Endodermal cell (in vitro differentiated cells): ENCODE measurements at places on chromosomes 3 and 15. TPM values are rescaled to one million over a fixed set of nuclear protein-coding genes. Genes with fewer than 3 reads are reported as not detected.

The SLC22A14 gene
- total RNA-seq, result 0.20 TPM in 1 of 3 replicates, not detected in the others

The EHHADH gene
- total RNA-seq, result 73.7 and 79.2 TPM in 2 replicates

The USP13 gene
- total RNA-seq, result 24.1 and 24.7 TPM in 2 replicates

DNA sequence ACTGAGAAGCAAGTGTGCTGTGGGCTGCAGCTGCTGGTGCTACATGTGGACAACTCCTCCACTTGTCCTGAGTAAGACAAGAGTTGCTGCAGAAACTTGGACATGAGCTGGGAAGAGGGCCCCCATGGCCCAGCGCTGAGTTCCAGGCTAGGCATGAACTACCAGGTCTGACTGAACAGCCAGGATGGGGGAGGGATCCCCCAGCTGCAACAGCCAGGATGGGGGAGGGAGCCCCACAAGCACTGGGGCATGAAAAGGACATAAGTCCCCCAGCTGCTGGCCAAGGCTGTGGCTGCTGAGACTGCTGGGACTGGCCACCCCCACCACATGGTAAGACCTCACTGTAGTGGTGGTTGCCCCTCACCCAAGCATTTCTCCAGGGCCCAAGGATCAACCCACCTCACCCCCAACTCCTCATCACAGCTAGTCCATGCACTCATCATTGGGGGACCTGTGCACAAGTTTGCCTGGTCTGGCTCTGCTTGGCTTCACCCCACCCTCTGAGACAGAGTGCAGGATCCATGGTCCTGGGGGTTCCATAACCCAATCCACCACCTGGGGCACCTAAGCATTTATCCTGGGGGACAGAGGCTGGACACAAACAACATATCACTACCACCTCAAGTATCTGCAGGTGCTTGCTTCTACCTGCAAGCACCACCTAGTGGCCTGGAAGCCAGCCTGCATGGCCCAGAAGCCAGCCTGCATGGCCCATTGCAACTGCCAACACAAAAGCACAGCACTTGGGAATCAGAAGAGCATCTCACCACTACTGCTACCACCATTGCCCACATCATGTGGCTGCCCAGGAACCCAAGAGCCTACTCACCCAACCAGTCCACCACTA lies 84.5 kb upstream of the STT3B start:
- DNase-seq, result peak; percentile 83
- no peaks in the 10 kb centered on the region for H3K27me3 ChIP-seq
- H3K4me3 ChIP-seq, result no peak overlapping the region

DNA sequence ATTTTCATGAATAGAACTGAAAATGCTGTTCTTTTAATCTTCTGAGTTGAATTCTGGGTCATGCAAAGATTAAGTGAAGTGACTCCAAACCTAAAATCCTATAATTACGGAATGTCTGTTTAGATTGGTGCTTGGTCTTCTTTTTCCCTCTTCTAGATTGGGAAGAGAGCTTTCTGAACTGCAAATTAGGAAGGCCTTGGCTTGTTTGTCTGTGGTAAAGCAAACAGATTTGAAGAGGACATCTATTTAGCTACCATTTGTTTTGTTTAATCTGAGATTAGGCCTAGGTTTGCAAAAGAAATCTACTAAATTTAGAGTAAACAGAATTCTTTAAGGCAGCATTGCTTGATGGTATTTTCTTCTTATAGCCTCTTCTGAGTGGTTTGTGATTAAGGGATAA lies 23.5 kb downstream of the PAQR9 start:
- peaks cover 11% of the 10 kb centered on the region for H3K27me3 ChIP-seq
- H3K27ac ChIP-seq, result no peak overlapping the region
- no peak for DNase-seq

GRCh38 chr3:9649791-9650521 lies 651 bp downstream of the MTMR14 start:
- H3K36me3 ChIP-seq, result peaks cover 17% of the 10 kb centered on the region
- no peaks in the 10 kb centered on the region for H3K27me3 ChIP-seq
- no peak for DNase-seq
- peak overlapping the region; percentile 90 for H3K4me3 ChIP-seq

GRCh38 chr3:15331606-15332404 lies 581 bp downstream of the SH3BP5 start:
- no peak for DNase-seq
- no peaks in the 10 kb centered on the region for H3K27me3 ChIP-seq
- no peak overlapping the region for H3K27ac ChIP-seq
- H3K4me3 ChIP-seq, result peak overlapping the region; percentile 96
- H3K36me3 ChIP-seq, result peaks cover 26% of the 10 kb centered on the region
